CD4-positive, alpha-beta T cell (primary cell): ENCODE measurements at places on chromosomes 3 and 15.
A peak's percentile ranks its signal among the peaks of the same experiment; 100 is the strongest.

DNA sequence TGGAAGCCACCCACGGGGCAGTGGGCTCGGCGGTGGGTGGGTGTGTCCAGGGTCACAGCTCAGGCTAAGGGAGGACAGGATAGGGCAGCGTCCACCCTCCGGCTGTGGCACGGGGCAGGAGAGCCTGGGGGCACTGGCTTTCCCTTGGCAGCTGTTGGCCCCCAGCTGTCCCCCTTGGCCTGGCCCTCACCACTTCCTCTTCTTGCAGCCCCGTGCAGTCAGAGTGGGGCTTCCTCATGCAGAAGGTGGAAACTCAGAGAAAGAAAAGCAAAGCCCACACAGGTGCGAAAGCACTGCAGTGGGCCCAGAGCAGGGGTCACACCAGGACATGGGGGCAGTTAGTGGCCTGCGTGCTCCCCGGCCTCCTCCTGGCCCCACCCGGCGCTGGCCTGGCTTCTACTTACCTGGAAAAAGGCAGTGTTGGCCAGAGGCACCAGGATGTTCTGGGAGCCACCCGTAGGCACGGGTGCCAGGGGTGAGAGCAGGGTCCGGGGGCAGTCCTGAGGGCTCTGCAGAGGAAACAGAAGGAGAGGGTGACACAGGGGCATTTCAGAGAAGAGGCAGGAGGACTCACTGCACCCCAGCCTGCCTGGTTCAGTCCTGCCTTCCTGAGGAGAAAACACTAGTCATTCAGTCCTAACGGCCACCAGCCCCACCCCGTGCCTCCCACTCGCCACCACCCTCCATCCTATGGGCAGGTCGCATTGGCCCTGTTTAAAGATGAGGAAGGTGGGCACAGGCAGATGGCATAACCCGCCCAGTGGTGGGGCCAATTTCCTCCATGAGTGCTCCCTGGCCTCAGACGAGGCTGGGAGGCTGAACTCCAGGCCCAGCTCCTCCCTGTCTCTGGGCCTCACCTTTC is 28.3 kb downstream of the PLXND1 start:
- DNase-seq: peak; percentile 50

- no peak for DNase-seq
Measured at GRCh38 chr15:89657686-89658200, 2.5 kb upstream of the KIF7 start.

DNA sequence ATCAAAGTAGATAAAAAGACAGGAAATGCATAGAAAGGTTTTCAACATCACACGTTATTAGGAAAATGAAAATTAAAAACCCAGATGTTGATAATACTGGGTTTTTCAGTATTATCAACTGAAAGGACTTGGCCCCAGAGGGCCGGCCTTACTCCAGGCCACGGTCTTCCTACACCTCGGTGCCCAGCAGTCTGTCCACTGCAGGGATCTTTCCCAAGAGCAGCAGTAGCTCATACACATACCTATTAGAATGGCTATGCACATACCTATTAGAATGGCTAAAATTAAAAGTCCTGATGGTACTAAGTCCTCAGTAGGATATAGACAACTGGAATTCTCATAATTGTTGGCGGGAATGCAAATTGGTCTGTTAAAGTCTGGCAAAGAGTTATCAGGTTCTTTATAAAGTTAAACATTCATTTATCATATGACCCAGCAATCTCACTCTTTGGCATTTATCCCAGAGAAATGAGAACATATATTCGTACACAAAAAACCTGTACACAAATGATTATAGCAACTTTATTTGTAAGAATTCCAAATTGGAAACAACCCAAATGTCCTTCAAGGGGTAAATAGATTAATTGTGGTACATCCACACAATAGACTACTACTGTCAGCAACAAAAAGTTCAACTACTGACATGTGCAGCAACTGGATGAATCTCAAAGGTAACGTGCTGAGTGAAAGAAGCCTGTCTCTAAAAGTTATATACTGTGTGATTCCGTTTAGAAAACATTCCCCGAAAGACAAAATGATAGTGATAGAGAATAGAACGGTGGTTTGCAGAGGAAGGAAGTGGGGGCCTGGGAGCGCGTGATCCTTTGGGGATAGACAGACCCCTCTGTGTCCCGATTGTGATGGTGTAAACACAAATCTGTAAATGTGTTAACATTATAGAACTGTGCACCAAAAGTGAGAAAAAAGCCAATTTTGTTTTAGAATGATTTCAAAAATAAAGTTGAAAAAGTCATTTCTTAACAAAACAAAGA is 62.3 kb downstream of the MCTP2 start:
- no peak for DNase-seq

GRCh38 chr3:2802429-2802828 is 307.7 kb downstream of the IL5RA start:
- DNase-seq: no peak

DNA sequence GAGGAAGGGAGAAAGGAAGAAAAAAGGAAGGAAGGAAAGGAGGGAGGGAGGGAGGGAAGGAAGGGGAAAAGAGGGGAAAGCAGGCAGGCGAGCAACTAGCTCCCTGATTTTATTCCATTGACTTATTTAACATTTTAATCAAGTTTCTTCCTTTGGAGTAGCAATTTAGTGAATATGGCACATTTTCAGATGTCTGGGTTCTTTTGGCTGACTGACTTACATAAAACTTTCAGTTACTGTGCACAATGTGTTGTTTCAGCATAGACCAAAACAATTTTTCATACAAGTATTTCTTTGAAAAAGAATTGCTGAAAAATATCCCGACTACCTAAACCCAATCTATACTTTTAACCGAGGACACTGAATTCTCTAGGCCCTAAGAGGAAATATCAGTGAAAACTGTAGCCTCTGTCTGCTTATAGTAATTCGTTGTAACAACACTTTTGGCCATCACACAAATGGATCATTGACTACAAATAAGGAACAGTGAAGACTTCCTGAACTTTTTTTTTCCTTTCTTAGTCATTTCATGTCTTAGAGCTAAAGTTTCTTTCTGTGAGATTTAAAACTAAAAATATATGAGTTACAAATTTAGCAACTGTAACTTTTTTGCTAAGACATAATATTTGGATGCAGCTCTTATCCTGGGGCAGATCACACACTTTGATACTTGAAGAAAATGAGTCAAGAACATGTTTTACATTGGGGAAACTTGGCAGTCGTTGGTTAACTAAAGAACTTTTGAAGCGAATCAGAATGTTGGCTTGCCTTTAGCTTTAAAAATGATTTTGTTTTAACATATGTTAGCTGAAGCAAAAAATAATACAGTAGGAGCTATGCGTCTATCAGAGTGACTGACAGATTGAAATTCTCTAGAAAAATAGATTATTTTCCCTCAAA is 79.6 kb downstream of the SOX2 start:
- DNase-seq: no peak

DNA sequence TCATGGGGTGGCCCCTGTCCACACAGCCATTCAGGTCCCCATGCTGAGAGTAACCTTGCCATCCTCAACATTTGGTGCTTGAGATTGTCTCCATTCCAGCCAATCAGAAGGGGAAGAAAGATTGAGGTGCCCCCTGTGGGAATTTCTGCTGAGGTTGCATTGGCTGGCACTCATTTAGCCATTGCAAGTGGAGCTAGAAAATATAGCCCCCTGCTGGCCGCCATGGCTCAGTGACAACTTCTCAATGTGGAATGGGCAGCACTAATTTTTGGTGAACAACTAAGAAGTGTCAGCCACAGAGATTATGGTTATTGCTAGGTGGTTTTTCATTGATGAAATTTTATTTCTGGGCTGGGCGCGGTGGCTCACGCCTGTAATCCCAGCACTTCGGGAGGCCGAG is 22.0 kb downstream of the COL6A6 start:
- DNase-seq: peak; percentile 22

DNA sequence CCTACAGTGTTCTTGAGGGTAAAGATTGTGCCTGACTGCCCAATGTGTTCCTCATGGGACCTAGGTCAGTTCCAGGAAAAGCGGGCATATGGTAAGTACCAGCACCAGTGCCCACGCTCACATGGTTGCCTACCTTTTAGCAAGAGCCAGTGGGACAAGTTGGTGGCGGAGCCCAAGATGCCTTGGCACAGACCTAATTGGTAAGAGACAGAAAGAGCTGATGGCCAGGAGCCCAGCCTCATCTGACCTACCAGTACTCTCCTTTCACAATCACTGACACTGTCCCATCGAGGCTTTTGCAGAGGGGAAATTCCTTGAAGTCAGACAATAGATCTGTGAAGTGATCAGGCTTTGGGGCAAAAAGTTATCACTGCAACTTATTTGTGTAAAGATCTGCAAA is 98.4 kb upstream of the BCL6 start:
- no peak for DNase-seq

DNA sequence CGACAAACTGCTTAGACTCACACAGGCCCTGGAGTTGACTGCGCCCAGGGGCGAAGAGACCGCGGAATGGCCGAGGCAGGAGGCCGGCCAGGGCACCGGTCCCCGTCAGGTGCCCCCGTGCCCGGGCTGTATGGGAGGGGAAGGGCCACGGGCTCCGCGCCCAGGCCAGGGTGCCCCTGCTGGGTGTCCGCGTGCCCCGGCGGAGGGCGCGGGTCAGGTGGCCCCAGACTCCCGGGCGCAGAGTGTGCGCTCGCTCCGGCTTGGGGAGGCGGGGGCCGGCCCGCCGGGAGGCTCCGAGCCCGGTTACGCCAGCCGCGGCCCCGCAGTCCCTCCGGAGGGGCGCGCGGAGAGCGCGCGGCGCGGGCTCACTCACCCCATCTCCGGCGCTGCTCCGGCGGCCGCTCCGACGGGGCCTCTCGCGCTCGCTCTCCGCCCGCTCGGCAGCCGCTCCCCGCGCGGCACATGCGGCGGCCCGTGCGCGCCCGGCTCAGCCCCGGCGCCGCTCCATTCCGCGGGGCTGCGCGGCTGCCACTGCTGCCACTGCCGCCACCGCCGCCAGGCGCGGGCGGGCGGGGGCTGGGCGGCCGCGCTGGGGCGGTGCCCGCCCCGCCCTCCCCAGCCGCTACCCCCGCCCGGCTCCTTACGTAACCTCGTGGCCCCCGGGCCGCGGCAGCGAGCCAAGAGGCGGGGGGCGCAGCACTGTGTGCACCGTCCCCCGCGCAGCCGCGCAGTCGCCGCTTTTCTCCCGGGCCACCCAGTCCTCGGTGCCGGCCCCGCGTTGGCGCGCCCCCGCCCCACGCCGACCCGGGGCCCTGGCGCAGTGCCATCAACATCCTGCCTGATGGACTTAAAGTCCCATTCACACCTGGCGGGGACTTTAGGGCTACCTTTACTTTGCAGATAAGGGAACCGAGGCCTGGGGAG is at the start of gene HOMER2:
Gene HOMER2, minus strand, starts transcription at position 563 of the 924 bp plus-strand sequence. Its CDS starts 185 bp downstream, at position 378.
- DNase-seq: no peak

DNA sequence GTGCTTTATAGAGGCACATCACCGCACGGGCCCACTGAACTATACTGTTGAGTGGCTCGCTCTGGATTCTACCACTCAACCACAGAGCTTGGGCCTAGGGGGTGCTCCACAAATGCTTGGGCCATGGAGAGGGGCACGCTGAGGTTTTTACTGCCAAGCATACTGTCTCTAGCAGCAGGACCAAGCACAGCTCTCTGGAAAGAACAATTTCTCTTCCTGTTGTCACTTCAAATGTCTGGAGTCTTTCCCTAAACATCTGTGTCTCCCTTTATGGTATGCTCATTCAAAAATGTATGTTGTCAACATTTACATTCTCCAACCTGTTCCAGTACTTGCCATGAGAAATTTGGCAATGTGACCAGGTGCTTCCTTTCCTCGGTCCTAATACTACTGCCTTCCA is 114.7 kb upstream of the TPM1 start:
- no peak for DNase-seq
